M059J (cell line): ENCODE measurements at places on chromosomes 4 and X. TPM values are rescaled to one million over a fixed set of nuclear protein-coding genes. Genes with fewer than 3 reads are reported as not detected.

MAGEA2B gene
- 1.9 and 2.5 TPM in 2 replicates for total RNA-seq

DNA sequence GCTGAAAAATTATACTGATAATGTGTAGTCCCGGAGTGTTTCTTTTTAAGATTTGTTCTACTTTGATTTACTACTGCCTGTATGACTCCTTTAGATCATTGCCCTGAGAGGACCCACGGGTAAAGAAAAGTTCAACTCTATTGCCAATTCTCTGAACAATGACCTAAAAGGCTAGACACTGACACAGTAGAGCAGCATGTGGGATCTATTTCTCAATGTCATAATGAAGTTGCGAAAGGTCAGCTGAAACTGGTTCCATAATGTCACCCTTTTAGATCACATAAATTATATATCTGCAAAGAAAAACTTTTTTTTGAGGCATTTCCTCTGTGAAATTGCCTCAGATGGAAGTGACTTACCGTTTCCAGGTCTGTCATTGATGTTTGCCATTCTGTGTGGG, 67.4 kb downstream of the GLRB start:
- no peak for DNase-seq

DNA sequence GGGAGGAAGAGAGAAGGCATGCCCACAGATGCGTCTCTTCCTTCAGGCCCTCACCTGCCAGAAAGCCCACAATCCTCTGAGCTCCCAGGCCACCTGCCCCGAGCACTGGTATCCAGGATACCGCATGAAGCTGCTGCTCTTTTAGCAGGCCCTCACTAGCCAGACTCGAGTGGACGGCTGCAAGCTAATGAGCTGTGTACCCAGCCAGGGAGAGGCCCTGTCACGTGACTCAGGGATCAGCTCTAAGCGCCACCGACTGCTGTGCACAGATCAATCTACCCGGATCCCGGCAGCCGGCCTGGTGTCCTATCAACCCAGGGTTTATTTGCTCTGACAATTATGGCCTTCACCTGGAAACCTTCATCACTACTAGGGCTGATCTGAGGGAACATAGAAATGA, 39.0 kb downstream of the BCOR start:
- DNase-seq, result no peak

GASK1B gene
- total RNA-seq, result 2.5 and 4.4 TPM in 2 replicates

VEGFD gene
- total RNA-seq, result 4.8 TPM in 1 of 2 replicates, not detected in the other

- DNase-seq, result peak; percentile 75
These were observed 49.4 kb downstream of the RTL9 start for GRCh38 chrX:110407910-110408545.

C4orf50 gene
- not detected in 2 replicates for total RNA-seq

DNA sequence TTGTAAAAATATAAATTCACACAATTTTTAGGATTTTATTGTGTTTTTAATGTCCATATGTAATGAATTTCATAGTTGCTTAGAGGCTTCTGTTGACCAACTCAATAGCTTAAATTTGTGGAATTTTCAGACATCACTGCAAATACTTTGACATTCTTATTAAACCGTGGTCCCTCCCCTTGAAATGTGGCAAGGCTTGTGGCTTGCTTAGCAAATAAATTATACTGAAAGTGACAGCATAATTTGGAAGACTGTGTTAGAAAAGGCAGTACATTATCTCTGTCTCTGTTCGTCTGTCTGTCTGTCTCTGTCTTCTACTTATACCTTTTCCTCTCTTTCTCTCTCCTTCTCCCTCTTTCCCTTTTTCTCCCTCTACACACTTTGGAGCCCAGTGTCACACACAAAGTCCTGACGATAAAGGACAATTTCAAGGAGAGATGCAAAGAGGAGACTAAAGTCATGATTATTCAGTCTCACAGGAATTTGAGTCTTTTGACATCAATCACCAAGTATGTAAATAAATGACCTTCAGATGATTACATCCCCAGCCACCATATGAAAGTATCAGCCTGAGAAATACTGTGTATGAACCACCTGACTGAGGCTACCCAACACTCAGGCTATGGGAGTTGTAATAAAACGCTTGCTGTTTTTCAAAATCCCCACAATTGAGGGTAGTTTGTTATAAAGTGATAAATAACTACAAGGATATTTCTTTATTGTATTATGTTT, 21.0 kb upstream of the UGT2B7 start:
- peak; percentile 56 for DNase-seq

CACNA1F gene
- not detected in 2 replicates for total RNA-seq

GAGE12J gene
- not detected in 2 replicates for total RNA-seq

GRCh38 chrX:101677028-101677427, 17.4 kb upstream of the ARMCX2 start:
- DNase-seq, result no peak

DNA sequence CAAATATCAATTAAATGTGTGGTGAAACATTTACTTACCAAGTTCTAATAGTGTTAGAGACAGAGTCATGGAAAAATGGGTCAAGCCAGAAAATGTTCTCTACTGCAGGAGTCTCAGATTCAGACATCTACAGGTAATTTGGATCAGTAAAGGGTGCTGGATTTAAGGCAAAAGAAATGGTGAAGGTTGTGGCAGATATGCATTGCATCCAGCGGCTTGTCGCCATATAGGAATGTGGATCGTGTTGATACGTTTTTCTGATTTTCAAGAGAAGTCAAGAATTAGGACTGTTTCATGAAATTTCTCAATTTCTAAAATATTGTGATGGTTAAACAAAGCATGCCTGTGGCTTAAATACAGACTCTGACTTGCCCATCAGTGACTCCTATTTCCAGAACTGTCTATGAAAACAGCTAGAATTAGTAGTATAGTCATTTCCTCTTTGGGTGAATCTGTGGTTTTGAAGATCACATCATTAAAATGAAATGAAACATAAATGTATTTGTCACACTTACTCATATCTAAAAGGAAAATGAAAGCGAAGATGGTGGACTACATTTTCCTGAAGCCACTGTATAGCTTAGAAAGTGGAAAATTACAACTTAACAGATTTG, 110.1 kb upstream of the VEGFC start:
- peak; percentile 90 for DNase-seq

- peak; percentile 14 for DNase-seq
These were observed 36.0 kb downstream of the BST1 start for GRCh38 chr4:15738877-15739276.

DNA sequence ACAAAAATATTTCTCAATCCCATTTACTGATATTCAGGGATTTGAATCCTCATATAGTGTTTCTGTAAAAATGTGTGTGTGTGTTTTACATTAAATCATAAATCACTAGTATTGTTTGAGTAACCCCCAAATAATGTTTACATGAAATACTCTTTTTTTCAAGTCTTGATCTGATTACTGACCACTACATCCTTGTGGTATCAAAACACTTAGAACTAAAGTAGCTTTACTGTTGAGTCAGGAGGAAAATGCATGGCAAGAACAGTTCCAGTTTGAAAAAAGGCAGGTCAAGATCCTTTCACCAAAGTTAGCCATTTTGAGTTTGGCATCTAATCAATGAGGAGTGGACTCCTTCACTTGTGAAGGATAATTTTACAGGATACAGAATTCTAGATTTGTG, 3.6 kb upstream of the WDR19 start:
- peak; percentile 2 for DNase-seq

GLRB gene
- total RNA-seq, result 21.0 and 28.7 TPM in 2 replicates

DNA sequence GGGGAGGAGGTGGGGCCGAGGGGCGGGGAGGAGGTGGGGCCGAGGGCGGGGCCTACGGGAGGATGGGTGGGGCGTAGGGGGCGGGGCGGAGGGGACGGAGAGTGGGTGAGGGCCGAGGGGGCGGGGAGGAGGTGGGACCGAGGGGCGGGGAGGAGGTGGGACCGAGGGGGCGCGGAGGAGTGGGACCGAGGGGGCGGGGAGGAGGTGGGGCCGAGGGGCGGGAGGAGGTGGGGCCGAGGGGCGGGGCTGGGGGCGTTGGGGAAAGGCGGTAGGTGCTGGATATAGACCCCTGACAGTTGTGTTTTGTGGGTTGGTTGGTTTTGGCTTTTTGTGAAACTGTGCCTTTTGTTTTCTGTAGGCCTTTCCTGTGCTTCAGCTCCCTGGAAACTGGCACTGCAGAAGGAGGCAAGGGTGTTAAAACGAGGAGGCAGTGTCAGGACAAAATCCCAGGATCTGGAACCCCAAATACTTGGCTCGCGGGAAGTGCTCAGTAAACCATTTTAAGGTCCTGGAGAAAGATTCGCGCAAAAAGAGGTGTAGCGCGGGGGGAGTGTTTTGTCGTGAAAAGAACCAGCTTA, 580 bp upstream of the MMGT1 start:
- DNase-seq, result peak; percentile 54

GRCh38 chr4:104272966-104273365, 221.7 kb downstream of the CXXC4 start:
- no peak for DNase-seq

CPE gene
- total RNA-seq, result 38.3 and 53.6 TPM in 2 replicates

MAGEA12 gene
- 13.4 and 15.5 TPM in 2 replicates for total RNA-seq

DNA sequence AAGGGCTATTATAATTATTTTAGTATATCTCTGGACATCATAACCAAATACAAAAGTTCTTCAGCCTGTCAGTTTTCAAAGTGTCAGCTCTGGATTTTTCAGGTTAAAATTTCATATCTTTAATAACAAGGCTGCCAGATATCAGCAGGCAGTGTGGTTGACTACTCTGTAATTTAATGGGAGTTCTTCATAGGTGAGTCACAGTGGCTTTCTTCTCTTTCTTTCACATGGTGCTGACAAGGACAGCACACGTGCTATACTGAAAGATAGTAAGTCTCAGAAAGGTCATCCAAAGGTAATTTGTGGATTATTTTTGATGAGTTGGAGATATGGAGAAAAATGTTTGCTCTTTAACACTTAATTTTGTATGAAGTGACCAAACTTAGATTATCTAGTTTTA, 43.2 kb downstream of the GALNT7 start:
- peak; percentile 88 for DNase-seq

PGAM4 gene
- total RNA-seq, result not detected in 2 replicates

DNA sequence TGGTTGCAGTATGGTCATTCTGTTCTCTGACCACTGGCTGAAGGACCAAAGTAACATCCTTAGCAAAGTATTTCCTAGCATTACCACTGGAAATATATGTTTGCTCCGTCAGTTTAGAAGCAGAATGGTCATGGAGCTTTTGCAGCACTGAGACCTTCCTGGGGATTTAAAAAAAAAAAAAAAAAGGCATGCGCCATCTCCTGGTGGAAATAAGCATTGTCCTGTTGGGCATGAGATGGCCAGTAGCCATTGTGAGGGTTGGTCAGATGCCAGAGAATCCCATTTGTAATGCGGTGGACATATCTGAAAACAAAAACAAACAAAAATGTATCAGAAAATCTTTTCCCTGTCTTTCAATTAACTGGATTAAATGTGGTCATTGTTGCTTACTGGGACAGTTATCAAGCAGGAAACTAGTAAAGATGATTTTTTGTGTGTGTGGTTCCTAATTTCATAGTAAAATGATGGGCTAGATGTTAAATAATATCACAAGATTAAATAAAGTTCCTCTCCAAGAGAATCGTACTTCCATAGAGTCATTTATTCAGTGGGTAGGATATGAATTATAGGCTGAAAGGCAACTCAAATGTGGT, 139.6 kb downstream of the SOWAHB start:
- DNase-seq, result peak; percentile 75
